ENCODE measurements at places on chromosomes 1 and 21.
A peak's percentile ranks its signal among the peaks of the same experiment; 100 is the strongest.

DNA sequence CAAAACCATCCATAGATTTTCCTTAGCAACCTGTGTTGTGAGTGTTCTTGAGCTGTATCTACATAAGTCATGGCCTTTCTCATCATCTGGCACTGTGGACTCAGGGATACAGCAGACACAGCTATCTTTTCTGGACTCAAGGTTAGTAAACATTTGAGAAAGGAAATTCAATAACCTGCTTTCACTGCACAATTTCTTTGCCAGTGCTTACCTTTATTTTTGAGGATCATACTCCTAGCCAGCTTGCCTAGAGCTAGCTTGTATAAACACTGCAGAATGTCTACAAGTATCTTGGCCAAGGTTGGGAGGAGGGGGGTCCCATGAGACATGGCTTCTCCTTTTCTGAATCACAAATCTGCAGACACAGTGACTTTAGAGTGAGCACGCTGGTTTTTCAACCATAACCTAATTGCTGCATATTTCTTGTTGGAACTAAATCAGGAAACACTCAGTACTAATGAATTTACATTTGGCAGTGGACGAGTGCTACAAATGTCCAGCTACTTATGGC lies 27.2 kb downstream of the ADAMTS5 start:
- DNase-seq, result no peak

DNA sequence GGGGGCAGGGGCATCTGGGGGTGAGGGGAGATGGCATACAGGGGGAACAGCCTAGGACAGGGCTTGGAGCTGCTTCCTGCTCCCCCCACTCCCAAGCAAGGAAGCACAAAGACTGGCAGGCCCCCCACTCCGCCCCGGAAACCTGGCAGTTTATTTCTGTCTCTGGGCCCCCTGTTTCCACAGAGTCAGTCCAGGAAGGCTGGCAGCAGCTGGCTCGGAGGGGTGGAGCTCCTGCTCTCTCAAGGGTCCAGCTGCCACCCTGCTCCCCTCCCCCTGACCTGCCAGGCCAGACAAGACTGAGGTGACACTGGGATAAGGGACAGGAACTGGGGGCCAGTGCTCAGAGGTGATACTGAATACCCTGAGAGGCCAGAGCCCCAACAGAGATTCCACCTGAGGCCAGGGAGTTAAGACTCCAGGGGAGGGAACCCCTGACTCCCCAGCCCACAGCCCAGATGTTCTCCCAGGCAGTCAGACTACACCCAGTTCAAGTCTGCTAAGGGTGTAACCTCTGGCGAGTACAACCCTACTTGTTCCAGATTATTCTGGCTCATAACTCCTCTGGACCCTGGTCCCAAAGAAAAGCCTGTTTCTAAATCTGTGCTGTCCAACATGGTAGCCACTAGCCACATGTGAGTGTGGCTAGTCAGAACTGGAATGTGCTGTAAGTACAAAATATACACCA lies 26.3 kb downstream of the AHDC1 start:
- no peak for DNase-seq

DNA sequence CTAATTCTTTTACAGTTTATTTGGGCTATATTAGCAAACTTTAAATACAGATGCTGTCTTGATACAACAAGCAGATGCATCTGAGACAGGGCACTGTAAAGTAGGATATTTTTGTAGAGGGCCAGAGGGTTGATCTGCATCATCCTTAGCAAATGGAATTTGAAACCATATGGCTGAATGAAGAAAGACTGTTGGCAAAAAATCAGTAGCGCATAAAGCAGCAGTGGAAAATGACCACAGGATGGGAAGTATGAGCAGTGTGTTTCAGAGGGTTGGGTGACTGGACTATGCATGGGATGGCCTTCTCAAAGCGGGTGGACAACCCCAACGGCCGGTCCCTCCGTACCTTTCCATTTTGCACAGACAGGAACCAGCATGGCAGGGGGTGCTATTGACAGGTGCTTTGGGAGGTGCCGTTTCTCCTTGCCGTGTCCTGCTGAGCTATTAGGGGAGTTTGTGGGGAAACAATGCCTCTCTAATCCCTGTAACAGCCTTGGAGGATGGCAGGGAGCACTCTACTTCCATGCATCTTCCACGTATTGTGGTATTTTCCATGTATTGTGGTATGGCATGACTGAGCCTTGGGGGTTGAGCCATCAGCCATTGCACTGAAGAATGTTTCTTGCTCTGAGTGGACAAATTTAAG lies 5.9 kb downstream of the LRRC8B start:
- no peak for DNase-seq

GRCh38 chr1:61055110-61055614 lies 27.2 kb upstream of the NFIA start:
- no peak for DNase-seq

- DNase-seq, result no peak
Observed at GRCh38 chr1:116971965-116972673, 29.4 kb upstream of the CD101 start.

- no peak for DNase-seq
Observed at GRCh38 chr1:12340544-12340930, 110.7 kb downstream of the VPS13D start.

DNA sequence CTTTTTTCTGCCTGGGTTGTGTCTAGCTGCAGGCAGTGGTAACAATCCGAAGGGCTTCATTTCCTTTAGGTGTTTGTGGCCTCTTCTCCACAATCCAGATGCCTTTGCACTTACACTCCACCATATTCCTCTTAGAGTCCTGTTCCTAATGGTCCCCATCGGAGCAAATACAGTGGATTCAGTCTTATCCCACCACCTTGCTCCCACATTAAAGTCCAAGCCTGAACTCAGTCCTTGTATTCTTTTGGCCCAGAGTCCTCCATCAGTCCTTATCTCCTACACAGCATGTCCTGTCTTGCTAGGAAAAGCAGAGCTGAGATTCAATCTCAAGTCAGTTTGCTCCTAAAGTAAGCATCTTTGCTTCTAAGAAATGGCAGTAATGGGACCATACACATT lies 8.8 kb downstream of the CYP2J2 start:
- no peak for DNase-seq

- DNase-seq, result no peak
Observed at GRCh38 chr1:244236101-244236500, 185.0 kb downstream of the ZBTB18 start.

- no peak for DNase-seq
Observed at GRCh38 chr1:228375578-228376261, 30.9 kb downstream of the TRIM11 start.

DNA sequence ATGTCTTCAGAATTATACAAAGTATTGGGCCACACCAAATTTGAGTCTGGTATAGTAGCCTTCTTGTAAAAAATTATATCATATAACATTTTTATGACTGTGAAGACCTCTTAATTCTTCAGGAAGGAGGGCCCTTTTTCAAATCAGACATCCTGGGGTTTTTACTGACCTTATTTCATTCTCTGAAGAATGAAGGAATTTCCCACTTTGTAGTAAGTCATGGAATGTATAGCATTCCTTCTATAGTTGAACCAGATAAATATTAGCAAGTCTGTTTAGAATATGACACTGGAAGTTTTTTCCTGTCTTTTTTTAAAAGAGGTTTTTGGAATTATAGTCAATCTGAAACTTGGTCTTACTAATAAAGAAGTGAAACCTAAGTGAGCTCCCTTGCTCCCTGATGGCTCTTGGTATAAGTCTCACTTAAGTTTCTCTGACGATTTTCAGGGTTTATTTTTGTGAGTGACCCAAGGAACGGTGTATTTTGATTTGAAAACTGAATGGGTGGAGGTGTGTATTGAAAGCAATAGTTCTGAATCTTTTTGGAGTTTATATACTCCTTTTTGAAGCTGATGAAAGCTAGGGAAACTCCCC lies 23.7 kb downstream of the SNX27 start:
- peak; percentile 46 for DNase-seq

DNA sequence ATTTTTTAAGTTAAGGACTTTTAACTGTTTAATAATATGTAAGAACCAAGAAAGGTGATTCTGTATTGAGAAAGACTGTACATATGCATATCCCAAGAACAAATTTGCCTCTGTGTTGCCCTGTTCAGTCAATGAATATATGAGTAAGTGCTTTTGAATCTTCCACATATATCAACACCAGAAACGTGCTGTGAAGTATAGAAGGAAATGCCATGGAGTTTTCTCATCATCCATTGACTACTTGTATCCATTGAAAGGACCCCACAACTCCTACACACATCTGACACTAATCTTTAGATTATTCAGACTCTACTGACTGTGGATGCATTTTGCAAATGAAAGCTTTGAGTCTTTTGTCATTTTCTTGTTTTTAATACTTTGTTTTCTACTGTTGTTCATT lies 366.9 kb downstream of the S1PR1 start:
- no peak for DNase-seq

GRCh38 chr1:59367301-59368007 lies 70.6 kb downstream of the FGGY start:
- DNase-seq, result no peak

- DNase-seq, result peak; percentile 5
Observed at GRCh38 chr1:88655685-88656299, 28.3 kb upstream of the PKN2 start.

DNA sequence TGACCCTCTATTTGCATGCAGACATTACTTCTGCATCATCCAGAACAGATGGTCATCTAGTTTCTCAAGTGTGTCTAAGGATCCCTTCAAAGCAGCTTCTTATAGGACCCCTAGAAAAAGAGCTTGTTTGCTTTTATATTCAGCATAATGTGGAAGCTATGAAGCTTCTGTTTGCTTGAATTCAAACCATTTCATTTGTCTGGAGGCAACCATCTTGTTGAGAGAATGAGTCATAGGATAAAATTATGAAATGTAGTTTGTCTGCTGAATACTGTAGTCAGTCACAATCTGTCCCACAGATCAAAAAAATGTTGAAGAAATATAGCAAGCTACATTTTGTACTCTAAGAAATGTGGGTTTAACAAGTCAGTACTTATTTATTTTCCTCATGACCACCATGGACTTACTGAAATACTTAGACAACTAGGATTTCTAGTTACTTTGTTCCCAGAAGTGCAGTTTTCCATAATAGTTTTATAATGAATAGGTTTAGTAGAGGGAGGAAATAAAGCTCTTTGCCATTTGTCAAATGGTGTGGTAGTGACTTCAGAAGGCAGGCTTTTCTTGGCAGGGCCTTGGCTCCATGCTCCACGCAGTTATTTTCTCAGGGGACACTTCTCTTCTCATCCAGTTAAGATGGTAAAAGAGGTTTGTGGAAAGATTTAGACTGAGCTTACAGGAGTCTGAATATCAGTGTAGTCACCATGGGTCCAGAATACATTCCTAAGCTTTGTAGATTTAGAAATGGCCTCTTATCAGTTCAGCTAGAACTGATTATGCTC lies 74.8 kb upstream of the DEPDC1 start:
- DNase-seq, result no peak

GRCh38 chr1:74771913-74772515 lies 39.1 kb downstream of the TYW3 start:
- DNase-seq, result peak; percentile 17

DNA sequence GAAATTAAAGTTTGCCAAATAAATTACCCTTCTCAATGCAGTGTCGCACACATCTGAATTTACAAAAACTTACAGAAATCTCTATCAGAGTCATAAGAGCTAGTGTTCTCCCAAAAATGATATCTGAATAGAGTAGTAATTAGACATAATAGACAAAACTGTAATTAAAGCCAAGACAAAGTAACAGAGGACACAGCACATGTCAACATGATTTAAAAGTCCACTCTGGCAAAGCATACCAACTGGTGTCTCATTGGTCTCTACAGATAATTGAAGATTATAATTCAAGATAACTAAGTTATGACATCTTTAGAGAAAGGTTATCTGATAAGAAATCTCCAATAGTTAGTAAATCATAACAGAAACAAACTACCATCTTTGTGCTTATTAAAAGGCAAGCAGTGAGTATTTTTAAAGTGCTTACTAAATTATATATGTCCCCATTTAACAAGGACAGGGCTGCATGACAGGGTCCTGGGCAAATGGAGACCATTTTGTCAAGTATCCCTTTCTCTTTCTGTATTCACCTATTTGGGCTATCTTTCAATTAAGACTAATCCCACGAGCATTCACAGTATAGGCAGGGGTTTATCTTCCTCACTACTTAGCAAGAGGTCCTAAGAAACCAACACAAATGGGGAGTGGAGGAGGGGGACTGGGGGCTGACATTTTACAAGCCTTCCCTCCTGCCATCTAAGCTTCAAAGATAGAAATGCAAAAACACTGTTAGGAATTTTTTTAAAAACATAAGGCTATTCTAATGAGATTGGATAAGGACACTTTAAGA lies 26.0 kb downstream of the PTP4A2 start:
- no peak for DNase-seq

GRCh38 chr1:54475357-54475881 lies 69.2 kb upstream of the SSBP3 start:
- DNase-seq, result no peak

DNA sequence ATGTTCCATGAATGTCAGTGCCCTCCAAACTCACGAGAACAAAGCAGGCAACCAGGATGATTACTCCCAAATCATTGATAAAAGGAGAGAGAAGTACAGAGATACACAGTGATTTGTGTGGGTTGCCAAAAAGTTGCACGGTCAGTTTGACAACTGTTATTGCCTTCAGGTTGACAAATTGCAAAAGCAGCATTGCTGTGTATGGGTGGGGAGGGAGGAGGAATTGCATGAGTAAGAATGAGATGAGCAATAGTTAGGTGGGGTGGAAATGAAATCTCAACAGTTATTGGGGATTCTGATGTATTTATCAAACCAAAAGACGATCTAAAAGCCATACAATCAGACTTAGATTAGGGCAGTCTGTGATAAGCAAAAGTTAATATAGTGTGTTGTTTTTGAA lies 93.7 kb downstream of the NTMT2 start:
- DNase-seq, result no peak

GRCh38 chr1:38028105-38028591 lies 15.6 kb downstream of the UTP11 start:
- peak; percentile 71 for DNase-seq

GRCh38 chr1:187001198-187001889 lies 172.6 kb downstream of the PLA2G4A start:
- no peak for DNase-seq

GRCh38 chr1:61320575-61320974 lies 238.2 kb downstream of the NFIA start:
- no peak for DNase-seq

DNA sequence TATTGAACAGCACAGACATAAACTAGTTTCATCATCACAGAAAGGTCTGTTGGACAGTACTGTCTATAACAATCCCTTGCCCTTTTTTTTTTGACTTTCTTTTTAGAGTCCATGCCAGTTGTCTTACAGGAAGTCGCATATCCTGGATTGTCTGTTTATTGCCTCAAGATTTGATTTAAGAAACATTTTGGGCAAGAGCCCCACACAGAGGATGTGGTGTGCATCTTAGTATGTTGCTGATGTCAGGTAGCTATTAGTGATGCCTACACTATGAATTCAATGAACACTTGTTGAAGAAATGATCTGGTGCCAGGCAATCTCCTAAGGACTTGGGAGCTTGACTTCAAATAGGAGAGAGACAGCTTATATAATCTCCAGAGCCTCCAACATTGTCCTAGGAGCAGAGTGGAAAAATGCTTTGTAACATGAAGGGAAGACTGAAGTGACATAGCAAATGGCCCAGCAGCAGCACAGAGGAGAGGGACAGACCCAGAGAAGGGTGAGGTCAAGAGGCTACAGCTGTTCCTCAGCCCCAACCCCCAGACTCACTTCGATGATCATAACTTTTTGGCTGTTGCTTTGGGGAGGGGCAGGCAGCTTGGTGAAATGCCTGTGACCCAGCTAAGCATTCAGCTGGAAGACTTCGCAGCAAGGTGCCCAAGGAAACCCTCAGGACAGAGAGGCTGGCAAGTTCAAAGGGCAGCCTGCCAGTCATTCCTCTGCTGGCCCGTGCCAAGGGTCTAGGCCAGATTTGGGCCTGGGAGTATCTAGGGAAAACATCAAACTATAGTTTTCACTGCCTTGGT lies 7.5 kb upstream of the RAB29 start:
- DNase-seq, result no peak

- DNase-seq, result no peak
Observed at GRCh38 chr1:84571150-84571535, 3.1 kb downstream of the CTBS start.

Data from GM06990 (cell line).